ENCODE measurements at places on chromosomes 11 and 22.
A peak's percentile ranks its signal among the peaks of the same experiment; 100 is the strongest.

GRCh38 chr11:117535201-117535849 is 207.7 kb downstream of the CEP164 start:
- no peak for DNase-seq

- DNase-seq, result peak; percentile 15
Measured at GRCh38 chr11:129704831-129705230, 110.8 kb upstream of the TMEM45B start.

DNA sequence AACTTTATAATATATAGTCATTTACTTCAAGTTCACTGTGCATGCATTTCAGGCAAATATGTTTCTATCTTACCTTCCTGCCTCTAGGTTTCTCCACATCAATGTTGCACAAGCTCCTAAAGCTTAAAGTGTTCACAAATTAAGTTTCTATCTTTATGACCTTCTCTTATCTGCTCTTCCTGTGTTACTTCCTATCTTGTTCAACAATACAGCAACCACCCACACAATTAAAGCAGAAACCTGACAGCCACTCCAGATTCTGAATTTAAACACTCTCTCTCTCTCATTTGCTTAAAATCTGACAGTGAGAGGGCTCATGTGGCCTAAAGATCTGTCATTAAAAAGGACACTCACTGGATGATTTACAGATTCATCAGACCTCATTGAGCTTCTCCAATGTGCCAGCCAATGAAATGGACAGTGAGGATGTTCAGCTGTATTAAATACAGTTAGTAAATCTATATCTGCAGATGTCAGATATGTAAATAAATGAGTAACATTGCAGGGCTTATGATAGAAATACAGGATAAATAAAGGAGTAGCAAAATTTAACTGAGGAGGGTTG is 10.9 kb downstream of the PDGFD start:
- no peak for DNase-seq

GRCh38 chr11:59079086-59079485 is 7.0 kb upstream of the GLYATL1B start:
- no peak for DNase-seq

- DNase-seq, result no peak
Measured at GRCh38 chr11:70478166-70478890, 80.0 kb downstream of the CTTN start.

- no peak for DNase-seq
Measured at GRCh38 chr11:108218912-108219783, 3.3 kb downstream of the NPAT start.

GRCh38 chr11:35555488-35555887 is 30.1 kb upstream of the PAMR1 start:
- no peak for DNase-seq

DNA sequence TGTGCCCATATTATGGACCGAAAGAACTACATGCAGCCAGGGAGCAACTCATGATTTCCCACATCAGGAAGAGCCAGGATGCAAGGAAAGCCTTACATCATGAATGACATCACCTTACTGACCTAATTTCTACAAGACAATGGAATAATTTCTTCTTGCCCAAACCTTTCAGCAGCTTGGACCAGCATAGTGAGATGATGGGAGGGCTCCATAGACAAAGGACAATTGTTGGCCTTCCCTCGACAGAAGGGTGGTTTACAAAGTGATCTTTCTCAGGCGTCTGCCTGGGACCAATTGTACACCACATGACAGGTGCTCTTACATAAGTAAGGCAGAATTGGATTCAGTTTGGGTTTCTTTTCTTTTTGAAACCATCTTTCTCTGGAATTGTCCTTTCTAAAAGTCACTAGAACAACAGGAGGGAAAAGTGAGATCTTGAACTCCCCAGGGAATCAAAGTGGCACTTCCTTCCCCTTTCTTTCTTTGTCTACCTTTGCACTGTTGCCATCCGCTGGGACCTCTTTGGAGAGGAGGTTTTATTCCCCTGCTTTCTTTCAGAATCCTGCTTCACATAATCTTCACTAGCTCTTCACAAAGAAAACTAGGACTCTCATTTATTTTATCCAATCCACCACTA is 51.7 kb upstream of the PAK1 start:
- no peak for DNase-seq

GRCh38 chr22:48819961-48820360 is 1007.7 kb downstream of the BRD1 start:
- DNase-seq, result no peak

GRCh38 chr11:32006799-32007388 is 84.0 kb upstream of the RCN1 start:
- DNase-seq, result no peak

DNA sequence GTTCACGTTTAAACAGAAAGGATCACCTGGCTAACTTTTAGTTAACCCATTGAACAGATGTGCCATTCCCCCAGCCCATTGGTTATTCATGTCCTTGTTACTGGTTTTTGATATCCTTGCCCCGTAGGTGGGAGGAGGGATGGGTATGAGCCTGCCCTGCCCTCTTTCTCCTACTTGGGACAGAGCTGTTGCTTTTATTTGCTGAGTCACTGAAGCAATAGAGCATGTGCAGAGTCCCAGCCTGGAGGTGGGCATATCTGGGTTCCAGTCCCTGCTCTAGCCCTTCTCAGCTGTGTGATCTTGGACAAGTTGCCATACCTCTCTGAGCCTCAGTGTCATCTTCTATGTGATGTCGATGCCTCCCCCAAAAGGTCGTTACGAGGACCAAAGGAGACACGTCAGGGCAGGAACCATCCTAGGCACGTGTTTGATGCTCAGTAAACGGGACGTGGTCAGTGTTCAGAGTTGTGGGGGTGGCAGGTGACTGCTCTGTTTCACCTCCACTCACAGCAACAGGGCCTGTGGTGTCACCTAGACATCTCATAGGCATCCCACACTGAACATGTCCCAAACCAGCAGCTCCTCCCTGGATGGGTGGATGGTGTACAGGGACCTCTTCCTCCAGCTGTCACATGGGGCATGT is 61.0 kb downstream of the BMAL1 start:
- DNase-seq, result no peak

DNA sequence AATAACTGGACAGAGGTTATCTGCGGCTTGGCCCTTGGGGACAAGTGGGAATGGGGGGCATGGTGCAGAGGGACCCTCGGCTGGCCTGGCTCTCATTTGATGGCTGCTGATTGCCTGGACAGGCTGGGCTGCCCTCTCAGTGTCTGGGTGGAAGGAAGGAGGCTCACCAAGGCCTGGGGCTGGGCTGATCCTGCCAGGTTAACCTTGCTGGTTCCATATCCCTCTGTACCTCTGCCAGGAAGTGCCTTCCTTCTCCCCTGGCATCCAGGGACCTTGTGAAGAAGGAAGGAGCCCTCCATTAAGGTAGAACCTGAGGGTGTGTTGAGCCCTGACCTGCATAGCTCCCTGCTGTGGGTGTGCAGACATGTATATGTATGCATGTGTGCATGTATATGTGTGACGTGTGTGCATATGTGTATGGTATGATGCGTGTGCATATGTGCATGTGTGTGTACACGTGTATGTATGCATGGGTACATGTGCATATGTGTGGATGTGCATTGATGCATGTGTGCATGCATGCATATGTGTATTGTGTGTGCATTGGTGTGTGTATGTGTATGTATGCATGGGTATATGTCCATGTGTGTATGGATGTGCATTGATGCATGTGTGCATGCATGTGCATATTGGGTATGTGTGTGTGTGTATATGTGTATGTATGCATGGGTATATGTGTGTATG is 433.9 kb downstream of the TBC1D22A start:
- peak; percentile 18 for DNase-seq

- peak; percentile 91 for DNase-seq
Measured at GRCh38 chr11:114171257-114172054, 111.9 kb downstream of the ZBTB16 start.

DNA sequence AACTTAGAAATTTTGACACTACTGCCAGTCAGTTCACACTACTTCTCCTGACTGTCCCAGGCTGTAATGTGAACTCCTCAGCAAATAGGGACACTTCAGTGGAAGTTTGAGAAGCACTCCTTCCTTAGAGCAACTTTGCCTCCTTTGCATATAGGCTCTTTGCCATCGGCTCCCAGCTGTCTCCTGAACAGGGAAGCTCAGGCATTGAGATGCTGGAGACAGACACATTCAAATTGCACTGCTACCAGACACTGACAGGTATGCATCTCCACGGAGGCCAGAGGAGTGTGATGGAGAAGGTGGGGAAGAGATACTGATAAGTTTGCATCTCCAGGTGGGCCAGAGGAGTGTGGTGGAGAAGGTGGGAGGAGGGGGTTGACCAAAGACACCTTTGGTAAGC is 1.4 kb downstream of the TRAPPC4 start:
- no peak for DNase-seq
